H7 (cell line): ENCODE measurements at places on chromosomes 13 and 19.

DNA sequence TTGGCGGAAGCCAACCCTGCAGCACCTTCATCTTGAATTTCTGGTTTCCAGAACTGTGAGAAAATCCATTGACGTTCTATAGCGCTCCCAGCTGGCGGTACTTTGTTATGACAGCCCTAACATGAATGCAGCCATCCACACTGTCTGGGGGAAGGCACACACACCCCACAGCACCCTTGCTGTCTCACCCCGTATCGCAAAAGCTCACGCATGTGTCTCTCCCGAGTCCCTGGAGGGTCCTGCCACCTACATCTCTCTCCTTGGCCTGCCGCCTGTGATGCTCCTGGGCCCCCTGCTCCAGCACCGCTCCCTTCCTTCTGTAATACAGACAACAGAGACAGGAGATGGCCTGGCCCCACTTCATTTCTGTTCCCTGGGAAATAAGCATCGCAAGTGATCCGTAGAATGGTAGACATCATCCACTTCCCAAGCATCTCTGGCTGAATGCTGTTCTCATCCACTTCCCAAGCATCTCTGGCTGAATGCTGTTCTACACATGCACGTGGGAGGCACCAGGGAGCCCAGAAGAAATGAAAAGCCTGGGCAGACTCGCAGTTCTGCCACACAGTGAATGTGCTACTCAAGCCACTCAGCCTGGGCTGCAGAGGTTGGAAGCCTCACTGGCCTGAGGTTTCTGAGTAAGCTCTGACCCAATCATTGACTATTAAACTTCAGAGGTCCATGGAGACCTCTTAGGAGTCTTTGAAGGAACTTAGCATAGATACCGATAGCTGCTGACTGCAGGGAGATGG lies 29.6 kb downstream of the EPN1 start:
- no peak for DNase-seq

DNA sequence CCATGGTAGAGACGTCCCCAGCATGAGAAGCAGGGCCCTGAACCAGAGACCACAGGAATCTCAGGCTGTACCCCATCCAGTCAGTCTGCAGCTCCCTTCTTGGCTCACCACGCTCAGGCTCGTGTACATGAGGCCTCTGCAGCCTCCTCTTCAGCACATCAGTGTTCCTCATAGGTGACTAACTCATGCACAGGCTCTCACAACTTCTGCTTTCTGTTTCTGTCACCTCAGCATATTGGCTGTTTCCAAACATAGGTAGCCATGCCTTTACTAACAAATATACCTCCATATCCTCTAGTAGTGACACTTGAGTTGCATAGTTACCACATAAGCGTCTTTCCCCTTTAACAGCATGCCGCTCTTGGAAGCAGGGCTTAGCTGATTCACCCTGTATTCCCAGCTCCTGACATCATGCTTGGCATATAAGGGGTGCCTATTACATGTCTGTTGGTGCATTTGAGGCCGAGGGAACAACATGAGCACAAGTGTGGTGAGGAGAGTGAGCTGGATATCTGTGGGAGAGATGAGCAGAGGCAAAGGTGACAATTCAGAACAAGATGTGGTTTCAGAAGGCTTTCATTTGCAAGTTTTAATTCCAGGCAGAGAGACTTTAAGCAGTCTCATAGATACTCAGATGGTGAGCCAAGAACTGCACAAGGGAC lies 16.7 kb downstream of the ZNF473 start:
- no peak for DNase-seq

GRCh38 chr19:47691782-47692181 lies 21.4 kb upstream of the EHD2 start:
- DNase-seq, result no peak

GRCh38 chr13:33206945-33207614 lies 78.5 kb downstream of the STARD13 start:
- DNase-seq, result no peak

- DNase-seq, result no peak
These were observed 14.4 kb downstream of the CEACAM20 start for GRCh38 chr19:44515031-44515430.

DNA sequence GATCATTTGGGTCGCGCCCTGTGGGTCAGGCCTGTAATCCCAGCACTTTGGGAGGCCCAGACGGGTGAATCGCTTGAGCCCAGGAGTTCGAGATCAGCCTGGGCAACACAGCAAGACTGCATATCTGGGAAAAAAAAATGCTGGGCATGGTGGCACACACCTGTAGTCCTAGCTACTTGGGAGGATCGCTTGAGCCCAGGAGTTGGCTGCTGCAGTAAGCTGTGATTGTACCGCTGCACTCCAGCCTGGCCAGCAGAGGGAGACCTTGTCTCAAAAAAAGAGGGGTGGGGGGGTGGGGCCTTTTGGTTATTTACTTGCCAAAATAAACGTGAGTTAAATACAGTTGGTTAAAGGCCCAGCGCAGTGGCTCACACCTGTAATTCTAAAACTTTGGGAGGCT lies 9.8 kb upstream of the ZNF544 start:
- peak; percentile 68 for DNase-seq

- DNase-seq, result no peak
These were observed 102.7 kb downstream of the SLAIN1 start for GRCh38 chr13:77800219-77800618.

DNA sequence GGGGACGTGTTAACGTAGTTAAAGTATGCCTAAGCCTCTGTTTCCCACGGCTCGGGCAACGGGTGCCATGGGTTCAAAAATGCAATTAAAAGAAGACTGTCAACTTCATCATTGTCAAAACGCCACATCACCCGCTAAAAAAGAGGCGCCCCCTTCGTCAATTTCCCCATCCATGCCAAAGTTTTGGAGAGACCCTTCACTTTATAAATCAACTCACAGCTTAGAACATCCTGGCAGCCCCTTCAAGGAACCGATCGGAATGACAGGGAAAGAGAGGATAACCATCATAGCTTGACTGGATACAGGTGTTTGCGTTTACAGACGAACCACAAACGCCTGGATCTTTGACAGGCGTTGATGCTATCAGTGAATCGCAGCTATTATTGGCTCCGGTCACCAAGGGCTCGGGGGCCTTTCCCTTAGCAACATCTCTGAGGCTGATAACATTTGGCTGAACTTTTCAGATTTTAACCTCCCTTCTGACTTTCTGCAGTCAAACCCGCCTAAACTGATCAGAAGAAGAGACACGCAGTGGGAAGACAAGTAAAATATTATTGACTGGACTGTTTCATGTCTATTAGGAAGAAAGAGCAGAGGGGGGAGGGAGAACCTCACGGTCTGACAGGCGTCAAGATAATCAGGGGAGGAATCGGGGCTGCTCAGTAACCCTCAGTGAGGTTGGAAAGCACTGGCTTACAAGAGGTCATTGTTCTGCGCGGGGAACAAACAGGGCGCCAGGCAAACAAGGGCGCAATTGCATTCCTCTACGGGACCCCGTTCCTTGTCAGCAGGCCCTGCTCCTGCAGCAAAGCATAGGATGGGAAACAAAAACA lies 322.5 kb upstream of the ZNF507 start:
- no peak for DNase-seq

- DNase-seq, result no peak
These were observed 67.0 kb downstream of the LATS2 start for GRCh38 chr13:20994441-20994821.

GRCh38 chr13:27130979-27131623 lies 40.5 kb downstream of the USP12 start:
- no peak for DNase-seq

GRCh38 chr19:49988433-49988832 lies 27.5 kb upstream of the SIGLEC11 start:
- no peak for DNase-seq

GRCh38 chr13:92224052-92224821 lies 825.8 kb downstream of the GPC5 start:
- DNase-seq, result no peak

GRCh38 chr13:28013482-28013881 lies 25.0 kb upstream of the URAD start:
- no peak for DNase-seq

DNA sequence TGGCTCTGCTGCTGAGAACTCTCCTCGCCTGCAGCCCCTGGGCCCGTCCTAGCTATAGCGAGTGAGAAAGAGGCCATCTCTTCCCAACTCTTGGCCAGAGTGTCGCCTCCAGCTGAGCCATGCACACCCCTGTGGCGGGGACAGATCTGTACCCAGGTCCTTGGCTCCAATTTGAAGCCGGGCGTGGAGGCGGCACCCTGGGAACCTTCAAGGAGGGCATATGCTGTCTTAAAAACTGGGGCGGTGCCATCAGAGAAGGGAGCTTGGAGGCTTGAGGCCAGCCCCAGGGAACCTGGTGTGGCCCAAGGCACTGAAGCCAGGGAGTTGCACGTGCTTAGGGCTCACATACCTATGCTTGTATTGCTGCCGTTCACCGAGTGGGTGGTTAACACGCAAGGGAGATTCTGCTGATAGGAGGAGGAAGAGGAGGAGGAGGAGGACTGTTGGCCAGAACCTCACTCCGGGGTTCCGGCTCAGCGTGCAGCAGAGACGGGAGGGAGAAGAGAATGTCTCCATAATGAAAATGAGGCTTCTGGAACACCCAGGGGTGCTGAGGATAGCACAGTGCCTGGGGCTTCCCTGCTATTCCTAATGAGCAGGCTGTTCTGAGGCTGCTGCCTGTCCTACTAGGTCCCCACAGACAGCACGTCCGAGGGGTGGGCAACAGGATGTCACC lies 40.7 kb downstream of the COMP start:
- no peak for DNase-seq

DNA sequence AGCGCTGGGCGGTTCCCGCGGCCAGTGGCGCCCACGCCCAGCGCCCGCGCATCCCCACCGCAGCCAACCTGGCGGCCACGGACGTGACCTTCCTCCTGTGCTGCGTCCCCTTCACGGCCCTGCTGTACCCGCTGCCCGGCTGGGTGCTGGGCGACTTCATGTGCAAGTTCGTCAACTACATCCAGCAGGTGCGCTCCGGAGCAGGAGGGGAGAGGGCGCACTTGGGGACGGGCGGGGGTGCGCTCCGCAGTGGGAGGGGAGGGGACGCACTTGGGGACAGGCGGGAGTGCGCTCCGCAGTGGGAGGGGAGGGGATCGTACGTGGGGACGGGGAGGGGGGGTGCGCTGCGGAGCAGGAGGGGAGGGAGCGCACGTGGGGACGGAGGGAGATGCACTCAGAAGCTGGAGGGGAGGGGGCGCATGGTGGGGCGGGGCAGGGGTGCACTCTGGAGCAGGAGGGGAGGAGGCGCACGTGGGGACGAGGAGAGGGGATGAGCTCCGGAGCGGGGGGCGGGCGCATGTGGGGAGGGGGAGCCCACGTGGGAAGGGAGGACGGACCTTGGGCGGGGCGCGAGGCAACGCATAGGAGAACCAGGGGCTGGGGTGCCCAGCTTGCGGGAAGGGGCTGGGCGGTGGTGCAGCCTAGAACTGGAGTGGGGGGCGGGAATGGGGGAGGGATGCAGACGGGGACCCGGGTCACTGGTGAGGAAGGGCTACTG lies 1.5 kb downstream of the KISS1R start:
- DNase-seq, result peak; percentile 86

GRCh38 chr13:46387064-46387851 lies at the start of gene RUBCNL:
RUBCNL (minus strand) TSS chr13:46387252; CDS start chr13:46372475, 14,777 bp downstream.
- peak; percentile 87 for DNase-seq

- peak; percentile 62 for DNase-seq
These were observed 72.9 kb upstream of the TSC22D1 start for GRCh38 chr13:44649104-44649428.

- no peak for DNase-seq
These were observed 50.7 kb upstream of the GPR183 start for GRCh38 chr13:99357941-99358340.

DNA sequence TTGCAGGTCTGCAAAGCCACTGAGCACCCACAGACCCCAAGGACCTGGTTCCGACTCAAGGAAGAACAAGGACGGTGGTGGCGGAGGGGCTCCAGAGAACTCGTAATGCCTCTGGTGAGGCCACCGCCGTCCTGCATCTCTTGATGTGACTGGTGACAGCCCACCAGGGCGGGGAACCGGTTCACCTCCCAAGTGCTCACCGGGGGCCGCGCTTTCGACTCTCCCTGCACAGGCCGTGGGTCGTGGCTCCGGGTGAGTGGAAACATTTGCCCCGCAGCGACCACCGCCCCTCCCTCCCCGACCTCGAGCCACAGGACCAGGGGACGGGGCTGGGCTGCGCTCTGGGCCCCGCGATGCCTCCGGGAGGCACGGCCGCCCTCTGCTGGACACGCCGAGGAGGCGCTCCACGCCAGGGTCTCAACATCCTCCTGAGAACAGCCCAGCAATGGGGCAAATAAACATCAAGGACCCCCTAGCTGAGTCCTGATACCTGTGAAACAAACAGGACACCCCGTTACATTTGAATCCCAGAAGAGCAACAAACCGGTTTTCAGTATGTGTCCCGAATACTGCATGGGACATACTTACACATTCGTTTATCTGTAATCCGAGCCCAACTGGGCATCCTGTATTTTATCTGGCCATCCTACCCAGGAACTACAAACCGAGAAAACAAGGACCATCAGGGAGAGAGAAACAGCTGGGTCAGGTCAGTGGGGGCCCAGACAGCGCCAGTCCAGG lies 3.9 kb upstream of the PLPP2 start:
- DNase-seq, result peak; percentile 97

GRCh38 chr19:4645718-4646117 lies 6.4 kb downstream of the TNFAIP8L1 start:
- DNase-seq, result no peak

DNA sequence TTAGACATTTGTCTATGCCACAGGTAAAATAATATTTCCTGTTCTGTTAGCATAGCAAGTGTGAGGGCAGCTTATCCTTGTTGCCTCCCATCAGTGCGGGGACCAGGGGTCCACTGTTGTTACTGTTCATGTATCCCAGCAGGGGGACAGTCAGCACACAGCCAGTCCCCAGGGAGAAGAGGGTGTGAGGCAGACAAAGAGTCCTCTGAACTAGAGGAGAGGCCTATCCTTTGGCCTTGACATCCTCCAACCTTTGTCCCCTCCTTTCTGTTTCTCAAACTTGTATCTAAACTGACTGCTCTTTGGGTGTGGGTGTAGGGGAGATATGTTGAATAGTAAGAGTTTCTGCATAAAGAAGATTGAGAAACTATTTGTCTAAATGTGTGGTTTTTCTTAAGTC lies 2.9 kb upstream of the GPR18 start:
- DNase-seq, result no peak

DNA sequence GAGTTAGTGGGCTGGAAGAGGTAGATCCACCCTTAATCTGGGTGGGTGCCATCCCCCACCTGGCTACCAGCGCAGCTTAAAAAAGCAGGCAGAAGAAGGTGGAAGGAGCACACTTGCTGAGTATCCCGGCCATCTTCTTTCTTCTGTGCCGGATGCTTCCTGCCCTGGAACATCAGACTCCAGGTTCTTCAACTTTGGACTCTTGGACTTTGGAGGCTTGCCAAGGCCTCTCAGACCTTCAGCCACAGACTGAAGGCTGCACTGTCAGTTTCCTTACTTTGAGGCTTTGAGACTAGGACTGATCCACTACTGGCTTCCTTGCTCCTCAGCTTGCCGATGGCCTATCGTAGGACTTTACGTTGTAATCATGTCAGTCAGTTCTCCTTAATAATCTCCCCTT lies 127.6 kb upstream of the GPC6 start:
- DNase-seq, result no peak

GRCh38 chr13:37187621-37188020 lies 82.2 kb upstream of the CSNK1A1L start:
- DNase-seq, result no peak

GRCh38 chr19:40625406-40626120 lies 24.4 kb downstream of the LTBP4 start:
- DNase-seq, result no peak
